Stimulated activated CD8-positive, alpha-beta memory T cell treated with anti-CD3 and anti-CD28 coated beads, Interleukin-12 subunit alpha, Interleukin-12 subunit beta, amount 100 ng/mL, for 1 hour (primary cell): ENCODE measurements at places on chromosomes 6 and 20.

- DNase-seq: no peak
Measured at GRCh38 chr20:25230166-25230831, 17.6 kb upstream of the PYGB start.

DNA sequence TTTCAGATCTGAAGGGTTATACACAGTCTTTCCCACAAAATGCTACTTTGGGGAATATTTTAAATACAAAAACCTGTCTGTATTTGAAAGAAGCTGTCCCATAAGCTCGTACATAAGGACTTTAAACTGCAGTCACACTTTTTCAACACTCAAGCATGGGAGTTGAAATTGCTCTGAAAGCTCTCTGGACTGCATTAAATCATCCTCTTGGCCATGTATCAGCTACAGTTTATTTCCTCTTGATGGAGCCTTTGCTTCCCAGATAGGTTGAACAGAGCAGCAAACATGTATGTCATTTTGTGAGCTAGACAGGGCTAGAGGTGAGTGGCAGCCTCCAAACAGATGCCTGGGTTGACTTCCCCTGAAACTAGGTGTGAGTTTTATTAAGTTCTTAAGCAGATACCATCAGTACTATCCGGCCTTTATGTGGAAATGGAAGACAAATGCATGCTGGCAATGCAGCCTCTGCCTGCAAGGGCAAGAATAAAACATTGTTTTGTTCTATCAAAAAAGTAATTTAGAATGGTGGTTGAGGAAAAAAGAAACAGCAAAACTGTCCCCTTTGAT is 105.9 kb upstream of the ENPP5 start:
- DNase-seq: no peak

DNA sequence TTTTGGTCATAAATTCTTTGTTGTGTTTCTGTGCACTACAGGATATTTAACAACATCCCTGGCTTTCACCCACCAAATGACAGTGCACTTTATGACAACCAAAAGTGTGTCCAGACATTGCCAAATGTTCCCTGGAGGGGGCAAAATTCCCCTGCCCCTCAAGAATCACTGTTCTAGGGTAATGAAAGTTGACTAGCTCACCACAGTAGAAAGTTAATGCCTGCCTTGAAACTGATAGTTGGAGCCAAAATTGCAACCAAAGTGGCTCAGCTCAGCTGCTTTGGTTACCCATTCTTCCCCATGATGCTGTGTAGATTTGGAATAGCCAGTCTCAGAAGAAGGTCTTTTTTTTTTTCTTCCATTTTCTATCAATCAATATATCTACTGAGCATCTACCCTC is 150.6 kb downstream of the RALGAPA2 start:
- no peak for DNase-seq

GRCh38 chr6:111610548-111611172 is 5.0 kb upstream of the TRAF3IP2 start:
- no peak for DNase-seq

- no peak for DNase-seq
Measured at GRCh38 chr6:167528239-167528638, 203.4 kb downstream of the TTLL2 start.

DNA sequence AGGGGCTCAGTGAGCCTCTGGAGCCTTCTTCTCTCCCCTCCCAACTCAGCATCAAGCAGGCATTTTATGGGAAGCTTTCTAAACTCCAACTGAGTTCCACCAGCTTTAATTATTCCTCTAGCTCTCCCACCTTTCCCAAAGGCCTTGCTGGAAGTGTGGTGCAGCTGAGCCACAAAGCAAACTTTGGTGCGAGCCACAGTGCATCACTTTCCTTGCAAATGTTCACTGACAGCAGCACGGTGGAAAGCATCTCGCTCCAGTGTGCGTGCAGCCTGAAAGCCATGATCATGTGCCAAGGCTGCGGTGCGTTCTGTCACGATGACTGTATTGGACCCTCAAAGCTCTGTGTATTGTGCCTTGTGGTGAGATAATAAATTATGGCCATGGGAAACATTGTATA is 78.8 kb downstream of the ASXL1 start:
- DNase-seq: no peak

- no peak for DNase-seq
Measured at GRCh38 chr6:12535586-12536314, 180.8 kb upstream of the PHACTR1 start.

DNA sequence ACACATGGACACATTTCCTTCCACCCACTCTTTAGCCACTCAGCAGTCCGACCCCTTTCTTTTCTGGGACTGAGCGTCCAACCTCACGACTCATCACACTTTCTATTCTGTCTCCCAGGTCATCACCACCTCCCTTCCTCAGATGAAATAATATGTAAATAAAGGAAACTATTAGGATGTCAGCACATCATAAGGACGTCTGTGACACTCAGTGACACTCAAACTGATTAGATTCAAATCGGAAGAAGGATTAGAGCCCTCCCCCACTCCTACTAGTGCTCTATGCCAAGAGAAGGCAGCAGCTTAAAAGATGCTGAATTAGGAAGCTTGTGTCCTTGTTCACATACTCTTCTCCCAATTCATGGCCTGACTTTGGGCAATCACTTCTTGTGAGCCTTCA is 113.6 kb downstream of the TNFRSF21 start:
- no peak for DNase-seq

DNA sequence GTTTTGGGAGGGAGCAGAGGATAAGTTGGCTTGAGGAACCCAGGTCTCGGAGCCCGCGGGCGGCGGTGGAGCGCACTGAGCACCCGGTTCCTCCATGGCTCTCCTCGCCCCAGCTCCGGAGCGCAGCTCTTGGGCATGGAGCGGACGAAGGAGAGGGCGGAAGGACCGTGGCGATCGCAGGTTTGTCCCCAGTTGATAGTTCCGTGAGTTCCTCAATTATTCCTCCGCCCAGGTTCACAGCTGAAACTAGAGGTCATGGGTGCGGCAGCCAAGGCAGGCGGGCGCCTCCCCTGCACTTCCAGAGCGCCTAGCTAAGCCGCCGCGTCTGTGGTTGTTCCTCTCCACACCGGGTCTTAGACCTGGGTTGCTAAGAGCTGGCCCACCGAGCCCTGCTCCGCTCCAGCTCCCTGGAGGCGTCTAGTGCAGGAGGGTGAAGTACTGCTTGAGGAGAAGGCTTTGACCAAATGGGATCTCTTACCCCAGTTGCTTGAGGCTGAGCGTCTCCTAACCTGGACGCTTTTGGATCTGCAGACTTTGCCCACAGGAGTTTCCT is at the start of gene HTR1B:
TSS of gene HTR1B (minus strand) at position 184 of the 553 bp plus-strand sequence. CDS start at position 96, 88 bp downstream.
- no peak for DNase-seq
